ENCODE measurements at places on chromosomes 5 and 9.

- no peak for DNase-seq
These were observed 2.8 kb downstream of the NPR3 start for GRCh38 chr5:32713770-32714381.

- no peak for DNase-seq
These were observed 280.9 kb upstream of the PANK3 start for GRCh38 chr5:168860081-168860480.

DNA sequence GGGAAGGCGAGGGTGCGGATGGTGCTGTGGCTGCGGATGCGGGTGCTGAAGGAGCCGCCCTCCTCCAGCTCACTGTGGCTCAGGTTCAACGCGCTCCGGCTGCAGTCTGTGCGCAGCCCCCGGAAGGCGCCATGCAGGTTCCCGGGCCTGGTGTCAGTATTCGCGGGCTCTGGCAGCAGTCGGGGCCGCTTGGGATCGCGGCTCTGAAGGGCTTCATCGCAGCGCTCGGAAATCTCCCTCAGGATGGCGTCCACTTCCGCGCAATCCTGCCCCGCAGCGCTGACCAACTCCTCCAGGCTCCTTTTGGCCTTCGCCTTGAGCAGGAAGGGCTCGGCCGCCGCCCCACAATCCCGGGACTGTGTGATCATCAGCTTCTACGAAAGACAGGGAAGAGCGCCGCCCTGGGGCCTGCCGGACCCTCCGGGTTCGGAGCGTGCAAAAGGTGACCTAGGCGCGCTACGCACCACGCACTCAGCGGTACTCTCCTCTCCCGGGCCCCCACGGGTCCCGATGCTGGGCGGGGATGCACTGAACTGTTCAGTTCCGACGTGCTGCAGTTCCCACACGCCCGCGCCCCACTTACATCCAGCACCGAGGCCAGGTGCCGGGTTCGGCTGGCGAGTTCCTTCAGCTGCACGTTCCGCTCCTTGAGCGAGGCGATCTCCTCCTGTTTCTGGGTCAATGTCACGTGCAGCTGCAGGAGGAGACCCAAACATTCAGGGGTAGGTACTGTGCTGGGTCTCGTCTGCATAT is 6.5 kb downstream of the MCIDAS start:
- no peak for DNase-seq

GRCh38 chr5:180804129-180804618 is 1.6 kb upstream of the MGAT1 start:
- DNase-seq, result no peak

GRCh38 chr5:126875303-126875785 is 98.4 kb downstream of the LMNB1 start:
- no peak for DNase-seq

DNA sequence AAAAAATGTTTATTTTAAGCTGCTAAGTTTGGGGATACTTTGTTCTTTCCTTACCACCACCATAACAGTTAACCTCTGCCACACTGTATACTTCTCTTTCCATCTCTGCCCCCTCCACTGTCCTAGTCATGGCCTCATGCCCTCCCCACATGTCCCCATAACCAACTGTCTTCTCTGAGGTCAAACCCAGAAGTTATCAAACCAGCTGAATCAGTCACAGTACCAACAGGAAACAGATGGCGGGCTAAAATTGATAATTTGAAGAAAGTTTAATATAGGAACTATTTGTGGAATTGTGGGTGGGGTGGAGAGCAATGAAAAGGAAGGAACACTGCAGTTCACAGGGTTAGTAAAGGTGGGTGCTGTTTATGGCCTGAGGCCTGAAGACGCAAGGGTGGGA is 5.7 kb upstream of the DCTN4 start:
- no peak for DNase-seq

DNA sequence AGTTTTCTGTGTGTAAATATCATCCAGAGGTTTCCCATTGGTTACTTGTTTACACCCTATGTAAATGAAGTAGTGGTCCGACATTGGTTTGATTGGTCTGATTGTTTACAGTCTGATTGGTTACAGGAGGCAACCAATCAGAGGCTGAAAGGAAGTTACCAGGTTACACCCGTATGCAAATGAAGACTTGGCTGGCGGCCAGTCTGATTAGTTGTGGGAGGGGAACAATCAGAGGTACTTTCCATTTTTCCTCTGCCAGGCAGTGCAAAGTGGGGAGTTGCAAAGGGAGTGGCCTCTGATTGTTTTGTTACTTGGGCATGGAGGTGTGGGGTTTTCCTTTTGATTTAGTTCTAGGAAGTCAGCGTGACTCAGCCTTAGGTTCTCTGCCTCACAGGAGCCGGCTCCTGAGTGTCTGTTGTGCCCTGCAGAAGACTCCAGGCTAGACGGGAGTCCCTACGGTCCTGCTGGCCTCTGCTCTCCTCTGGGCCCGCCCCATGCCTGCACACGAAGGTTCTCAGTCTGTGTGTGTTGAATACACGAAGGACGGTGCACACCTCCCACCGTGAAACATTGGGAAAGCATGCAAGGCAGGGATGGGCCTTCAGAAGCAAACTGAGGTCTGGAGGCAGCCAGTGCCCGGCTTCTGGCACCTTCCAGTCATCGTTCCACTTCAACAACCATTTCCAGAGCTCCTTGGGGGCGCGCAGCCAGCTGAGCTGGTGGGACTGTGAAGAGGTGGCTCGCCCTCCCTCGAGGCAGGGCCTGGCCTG is 42.9 kb downstream of the OLFM1 start:
- no peak for DNase-seq

DNA sequence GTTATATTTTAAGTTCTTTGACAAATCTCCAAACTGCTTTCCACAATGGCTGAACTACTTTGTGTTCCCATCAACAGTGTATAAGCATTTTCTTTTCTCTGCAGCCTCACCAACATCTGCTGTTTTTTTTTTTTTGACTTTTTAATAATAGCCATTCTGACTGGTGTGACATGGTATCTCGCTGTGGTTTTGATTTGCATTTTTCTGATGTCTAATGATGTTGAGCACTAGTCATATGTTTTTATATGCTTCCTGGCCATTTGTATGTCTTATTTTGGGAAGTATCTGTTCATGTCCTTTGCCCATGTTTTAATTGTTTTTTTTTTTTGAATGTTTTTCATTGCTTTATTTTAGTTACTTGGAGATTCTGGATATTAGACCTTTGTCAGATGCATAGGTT is 196.6 kb downstream of the PLK2 start:
- no peak for DNase-seq

DNA sequence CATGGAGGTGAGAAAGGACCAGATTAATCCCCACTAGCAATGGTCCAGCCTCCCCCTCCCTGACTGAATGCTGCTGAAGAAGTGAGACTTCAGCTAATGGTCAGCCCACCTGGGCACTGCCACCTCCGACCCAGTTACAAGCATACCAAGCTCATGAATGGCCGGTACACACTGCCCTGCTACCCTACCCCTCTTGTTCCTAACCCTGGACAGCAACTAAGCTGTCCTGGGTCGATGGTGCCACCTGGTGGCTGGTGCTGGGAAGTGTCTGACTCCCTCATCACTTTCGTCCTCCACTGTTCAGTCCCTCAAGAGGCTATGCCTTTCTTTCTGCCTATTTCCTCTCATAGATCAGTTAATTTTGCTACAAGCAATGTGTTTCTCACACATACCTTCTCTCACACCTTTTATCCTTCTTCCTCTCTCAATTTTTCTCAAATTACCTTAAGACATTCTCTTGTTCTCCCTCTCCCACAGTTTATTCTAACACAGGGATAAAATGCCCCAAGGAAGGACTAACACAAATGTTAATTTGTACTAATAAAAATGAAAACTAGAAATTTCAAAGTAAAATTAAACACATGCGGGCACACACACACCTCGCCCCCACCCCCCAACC is 42.4 kb downstream of the PAX5 start:
- DNase-seq, result no peak

GRCh38 chr9:82763656-82764055 is 299.3 kb downstream of the RASEF start:
- DNase-seq, result no peak

GRCh38 chr9:135240222-135240621 is 152.8 kb downstream of the OLFM1 start:
- DNase-seq, result no peak

- no peak for DNase-seq
These were observed 103.8 kb downstream of the ANKRD55 start for GRCh38 chr5:56129288-56129687.

- DNase-seq, result no peak
These were observed 22.0 kb downstream of the PUM3 start for GRCh38 chr9:2821855-2822254.

GRCh38 chr5:43256261-43256966 is 56.8 kb downstream of the HMGCS1 start:
- no peak for DNase-seq

DNA sequence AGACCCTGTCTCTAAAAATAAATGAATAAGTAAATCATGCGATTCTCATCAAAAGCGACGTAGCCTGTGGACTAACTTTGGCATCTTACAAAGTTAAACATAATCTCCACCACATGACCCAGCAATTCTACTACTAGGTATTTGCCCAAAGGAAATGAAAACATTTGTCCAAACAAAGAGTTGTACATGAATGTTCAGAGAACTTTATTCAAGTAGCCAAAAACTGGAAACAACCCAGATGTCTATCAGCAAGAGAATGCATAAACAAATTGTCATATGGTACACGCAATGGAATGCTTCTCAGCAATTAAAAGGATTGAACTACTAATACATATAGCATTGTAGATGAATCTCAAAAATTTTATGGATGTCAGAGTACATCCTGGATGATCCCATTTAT is 82.6 kb downstream of the ADRB2 start:
- no peak for DNase-seq

DNA sequence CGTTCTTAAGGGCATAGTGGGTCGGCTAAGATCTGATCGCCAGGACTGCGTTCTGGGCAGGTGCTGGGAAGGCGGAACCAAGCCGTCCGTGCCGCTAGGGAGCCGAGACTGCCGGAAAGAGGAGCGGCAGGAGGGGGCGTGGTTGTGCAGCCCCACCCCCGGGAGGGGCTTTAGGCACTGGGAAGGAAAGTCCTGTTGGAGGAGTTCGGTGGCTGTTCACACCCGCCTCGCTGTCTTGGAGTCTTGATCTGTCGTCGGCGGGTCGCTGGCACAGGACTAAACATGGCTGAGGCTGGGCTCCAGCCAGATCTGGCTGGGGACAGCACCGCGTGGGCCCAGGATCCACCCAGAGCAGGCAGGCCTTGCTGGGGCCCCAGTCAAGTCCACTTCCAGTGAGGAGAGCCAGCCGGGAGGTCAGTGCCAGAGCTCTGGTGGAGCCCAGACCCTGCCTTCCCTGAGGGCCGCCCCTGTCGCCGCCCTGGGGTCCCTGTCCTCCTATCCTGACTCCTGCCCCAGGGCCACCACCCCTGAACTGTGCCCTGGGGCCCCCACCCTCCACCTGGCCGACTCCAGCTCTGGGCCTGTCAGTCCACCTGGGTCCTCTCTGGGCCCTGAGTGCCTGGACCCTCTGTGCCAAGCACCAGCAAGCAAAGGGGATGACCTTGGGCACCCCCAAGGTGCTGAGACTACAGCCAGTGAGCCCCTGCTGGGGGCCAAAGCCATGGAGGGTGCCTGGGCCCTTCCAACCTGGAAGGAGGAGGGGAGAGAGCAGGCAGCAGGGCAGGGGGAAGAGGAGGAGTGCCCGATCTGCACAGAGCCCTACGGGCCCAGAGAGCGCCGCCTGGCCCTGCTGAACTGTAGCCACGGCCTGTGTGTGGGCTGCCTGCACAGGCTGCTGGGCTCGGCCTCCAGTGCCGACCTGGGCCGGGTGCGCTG is 4.5 kb downstream of the RNF208 start:
- no peak for DNase-seq

- DNase-seq, result no peak
These were observed 63.9 kb downstream of the FAM114A2 start for GRCh38 chr5:153974813-153975163.
